ENCODE measurements at places on chromosomes 12 and 14.

DNA sequence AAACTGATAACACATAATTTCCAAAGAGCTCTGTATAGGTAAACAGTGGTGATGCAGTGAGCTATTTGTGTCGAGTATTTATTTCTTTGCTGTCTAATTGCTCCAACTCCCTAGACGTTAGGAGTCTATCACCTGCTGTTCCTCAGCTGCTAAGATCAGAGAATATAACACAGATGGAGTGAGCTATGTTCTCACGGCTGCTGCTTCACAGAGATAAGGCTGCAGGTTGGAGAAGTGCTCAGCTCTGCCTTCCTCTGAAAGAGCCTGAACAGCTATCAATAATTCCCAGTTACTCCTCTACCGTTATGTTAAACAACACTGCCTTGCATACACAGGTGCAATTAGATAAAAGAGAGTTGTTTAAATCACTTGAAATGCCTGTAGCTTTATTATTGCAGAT lies 103.2 kb upstream of the MDGA2 start:
- no peak for DNase-seq

- DNase-seq: no peak
Measured at GRCh38 chr12:119446459-119446858, 111.9 kb downstream of the CCDC60 start.

- peak; percentile 18 for DNase-seq
Measured at GRCh38 chr12:121467638-121468498, 68.0 kb downstream of the RNF34 start.

DNA sequence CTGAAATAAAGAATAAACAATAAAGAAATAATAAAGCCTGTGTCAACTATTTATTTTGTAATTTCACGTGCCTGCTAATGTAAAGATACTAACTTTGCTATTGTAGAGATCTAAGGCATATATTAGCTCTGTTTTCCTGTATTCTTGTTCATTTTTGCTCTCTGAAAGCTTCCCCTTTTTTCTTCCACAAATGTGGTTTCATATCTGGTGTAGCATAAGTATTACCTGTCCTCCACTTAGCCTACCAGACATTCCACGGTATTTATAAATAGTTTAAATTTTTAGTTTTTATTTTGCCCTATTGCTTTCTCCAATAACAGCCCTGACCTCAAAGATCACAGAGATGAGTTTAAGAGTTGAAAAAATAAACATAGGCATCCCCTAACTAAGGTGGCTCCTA lies 92.6 kb upstream of the ATP2B1 start:
- DNase-seq: no peak

GRCh38 chr14:76769636-76770292 lies 8.5 kb downstream of the VASH1 start:
- no peak for DNase-seq

- DNase-seq: peak; percentile 41
Measured at GRCh38 chr12:44774815-44775411, 101.2 kb downstream of the NELL2 start.

DNA sequence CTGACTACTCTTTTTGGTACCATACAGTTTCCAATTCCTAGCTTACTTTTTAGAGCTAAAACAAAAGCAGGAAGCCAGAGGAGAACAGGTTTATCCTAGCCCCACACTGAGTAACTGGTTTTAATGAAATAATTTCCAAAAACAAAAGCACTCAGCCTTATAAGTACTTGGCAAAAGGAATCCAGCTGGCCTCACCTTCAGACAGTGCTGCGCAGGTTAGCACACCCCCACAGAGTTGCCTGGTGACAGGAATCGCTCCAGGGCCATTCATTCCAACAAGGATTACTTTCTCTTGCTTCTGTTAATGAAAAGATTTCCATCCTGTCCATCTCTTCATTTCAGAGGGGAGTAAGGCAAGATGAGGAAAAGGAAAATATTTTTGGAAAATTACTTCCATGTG lies 84.6 kb downstream of the SCFD1 start:
- no peak for DNase-seq

DNA sequence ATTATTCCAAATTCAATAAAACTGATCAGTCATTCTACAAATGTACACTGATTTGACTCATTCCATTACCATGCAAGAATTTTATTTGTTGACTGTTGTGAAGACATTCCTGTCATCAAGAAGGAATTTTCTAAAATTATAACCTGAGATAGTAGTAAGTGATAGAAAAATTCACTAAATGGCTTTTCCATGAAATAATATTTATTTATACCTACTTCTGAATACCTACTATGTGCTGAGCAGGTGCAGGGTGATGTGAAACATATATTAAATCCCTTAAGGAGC lies 841.7 kb downstream of the NRXN3 start:
- DNase-seq: no peak

GRCh38 chr12:54420766-54421144 lies 1.7 kb upstream of the ITGA5 start:
- peak; percentile 60 for DNase-seq

- DNase-seq: no peak
Measured at GRCh38 chr14:93703941-93704340, 84.3 kb downstream of the PRIMA1 start.

DNA sequence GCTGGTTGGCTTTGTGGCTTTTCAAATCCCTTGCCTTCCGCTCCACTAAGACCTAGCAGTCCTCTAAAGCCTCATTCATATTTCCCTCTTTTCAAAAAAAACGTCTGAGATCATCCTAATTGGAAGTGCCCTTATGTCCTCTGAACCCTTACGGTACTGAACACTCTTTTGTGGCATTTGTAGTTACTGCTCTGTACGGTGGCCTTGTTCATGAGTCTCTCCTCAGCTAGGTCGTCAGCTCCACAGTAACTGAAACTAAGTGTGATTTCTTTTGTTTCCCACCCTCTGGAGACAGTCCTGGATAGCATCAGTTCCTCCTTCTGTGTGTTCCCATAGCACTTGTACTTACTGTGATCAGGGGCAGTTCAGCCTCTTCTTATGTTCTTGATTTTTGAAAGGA lies 49.7 kb downstream of the DAAM1 start:
- DNase-seq: no peak

DNA sequence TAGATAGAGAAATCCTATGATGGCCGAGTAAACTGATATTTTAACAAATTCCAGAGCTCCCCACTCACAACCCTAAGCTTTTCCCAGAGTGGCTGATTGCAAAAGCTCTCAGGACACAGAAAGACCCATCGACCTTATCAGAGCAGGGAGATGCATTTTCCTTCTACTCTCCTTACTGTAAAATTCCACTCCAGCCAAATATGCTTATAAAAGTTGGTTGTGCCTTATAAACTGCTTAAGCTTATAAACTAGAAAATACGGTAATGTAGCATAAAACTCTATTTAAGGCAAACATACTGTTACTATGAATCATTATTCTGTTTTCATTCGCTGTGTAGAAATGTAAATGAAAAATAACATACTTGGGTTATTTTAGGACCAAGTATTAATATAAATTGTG lies 41.6 kb upstream of the TRHDE start:
- no peak for DNase-seq

DNA sequence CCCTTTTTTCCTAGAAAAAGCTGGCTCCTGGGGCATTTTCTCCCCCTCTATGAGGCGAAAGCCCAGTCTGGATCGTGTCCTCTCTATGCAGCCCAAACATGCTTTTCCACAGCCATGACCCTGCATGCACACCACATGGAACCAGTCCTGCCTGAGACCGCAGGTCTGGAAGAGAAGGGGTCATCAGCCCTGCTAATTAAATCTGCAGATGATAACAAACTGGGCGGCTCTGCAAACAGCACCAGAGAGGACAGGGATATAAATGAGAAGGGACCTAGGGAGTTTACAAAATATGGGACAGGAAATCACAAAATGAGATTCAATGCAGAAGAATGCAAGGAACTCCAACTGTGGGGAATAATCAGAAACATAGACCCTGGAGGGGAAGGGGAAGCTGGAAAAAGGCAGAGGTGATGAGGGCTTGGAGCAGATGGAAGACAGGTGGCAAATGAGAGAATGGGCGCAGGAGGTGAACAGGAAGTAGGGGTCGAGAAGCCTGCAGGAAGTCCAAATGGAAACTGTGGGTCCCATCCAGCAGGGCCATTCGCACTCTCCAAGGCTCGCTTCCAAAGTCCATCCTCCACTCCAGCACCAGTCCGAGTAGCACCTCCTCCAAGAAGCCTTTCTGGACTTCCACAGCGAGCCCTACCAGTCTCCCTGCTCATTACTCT lies 76.3 kb downstream of the ANO2 start:
- peak; percentile 65 for DNase-seq

GRCh38 chr12:45988264-45988663 lies 2.1 kb downstream of the SCAF11 start:
- DNase-seq: no peak

DNA sequence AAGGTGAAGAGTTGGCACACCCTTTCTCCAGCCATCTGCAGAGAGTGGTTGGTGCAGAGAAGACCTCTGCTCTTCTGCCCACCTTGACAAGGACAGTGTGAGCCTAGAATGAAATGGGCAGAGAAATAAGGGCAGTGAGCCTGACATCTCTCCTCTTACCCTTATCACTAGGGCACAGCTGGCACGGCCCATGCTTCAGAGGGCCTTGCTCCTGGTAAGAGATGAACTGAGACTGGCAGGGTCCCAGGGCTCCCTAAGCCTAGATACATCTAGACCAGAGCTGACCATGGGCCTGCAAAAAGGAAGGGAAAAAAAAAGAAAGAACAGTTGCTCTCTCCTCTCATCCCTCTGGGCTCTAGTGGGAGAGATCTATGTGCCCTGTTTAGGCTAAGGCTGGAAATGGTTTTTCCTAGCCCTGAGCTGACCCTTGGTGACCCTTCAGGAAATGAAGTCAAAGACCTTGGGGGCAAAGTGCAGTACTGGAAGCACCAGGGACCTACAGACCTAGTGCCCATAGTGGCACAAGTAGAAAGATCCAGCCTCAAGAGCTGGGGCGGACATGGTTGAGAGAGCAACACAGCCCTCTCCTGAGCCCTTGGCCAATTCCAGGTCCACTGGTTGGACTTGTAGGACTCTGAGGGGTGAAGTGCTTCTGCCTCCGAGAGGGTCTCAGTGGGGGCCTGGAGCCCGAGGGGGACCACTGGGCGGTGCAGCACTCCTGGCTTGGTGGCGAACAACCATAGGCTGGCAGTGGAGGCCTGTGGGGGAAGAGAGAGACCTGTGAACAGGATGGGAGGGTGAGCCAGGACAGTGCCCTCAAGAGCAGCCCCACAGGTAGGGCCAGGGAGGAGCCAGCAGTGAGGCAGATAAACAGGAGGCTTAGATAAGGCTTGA lies 22.0 kb downstream of the PRPF40B start:
- DNase-seq: no peak

DNA sequence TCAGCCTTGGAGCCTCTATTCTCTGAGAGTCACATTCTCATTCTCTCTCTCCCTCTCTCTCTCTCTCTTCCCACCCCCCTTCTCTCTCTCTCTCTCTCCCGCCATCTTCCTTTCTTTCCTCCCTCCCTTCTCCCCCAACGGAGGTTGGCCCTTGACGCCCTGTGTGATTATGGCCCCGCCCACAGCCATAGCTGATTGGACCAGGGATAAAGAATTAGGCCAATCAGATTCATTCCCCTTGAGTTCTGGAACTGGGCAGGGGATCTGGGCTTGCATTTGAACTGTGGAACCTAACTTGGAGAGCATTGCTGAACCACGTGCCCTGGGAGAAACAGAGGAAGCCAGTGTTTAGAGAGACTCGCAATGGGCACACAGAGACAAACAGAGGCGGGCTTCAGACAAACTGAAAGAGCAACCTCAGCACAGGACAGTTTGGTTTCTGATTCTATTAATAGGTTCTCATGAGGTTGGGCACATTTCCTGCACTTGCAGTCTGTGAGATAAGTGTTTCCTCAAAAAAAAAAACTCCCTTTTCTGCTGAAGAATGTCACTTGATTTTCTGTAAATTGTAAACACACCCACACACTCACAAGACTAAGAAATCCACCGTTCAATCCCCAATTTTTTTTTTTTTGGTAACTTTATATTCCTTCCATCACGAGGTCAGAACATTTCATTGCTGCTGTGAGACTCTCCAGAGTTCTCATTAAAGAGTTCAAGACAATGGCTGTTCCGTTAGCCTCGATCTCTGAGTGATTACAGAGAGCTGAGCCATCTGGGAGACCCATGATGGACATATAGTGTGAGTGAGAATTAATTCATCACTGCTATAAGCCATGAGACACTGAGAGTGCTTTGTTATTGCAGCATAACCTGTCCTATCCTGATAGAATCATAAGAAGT lies 3.5 kb upstream of the P2RX7 start:
- peak; percentile 79 for DNase-seq

GRCh38 chr12:117646520-117646919 lies 285.1 kb upstream of the NOS1 start:
- DNase-seq: no peak

- DNase-seq: no peak
Measured at GRCh38 chr14:80977221-80977620, 21.8 kb downstream of the TSHR start.

DNA sequence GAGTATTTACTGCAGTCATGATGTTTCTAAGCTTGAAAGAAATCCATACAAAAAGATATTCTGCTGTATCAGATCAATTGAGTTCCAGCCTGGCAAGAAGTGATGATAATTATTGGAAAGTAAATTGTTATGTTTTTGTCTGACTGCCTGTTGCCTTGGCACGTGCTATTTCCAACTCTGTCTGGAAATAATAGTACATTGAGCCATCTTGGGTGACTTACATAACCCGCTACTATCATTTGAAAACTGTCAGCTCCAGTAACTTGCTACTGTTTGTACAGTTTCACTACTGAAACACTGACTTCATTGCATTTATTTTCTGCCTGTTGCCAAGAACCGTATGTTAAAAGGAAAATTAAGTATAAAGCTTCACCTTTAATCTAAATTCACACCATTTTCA lies 318.6 kb downstream of the ITPR2 start:
- DNase-seq: no peak

DNA sequence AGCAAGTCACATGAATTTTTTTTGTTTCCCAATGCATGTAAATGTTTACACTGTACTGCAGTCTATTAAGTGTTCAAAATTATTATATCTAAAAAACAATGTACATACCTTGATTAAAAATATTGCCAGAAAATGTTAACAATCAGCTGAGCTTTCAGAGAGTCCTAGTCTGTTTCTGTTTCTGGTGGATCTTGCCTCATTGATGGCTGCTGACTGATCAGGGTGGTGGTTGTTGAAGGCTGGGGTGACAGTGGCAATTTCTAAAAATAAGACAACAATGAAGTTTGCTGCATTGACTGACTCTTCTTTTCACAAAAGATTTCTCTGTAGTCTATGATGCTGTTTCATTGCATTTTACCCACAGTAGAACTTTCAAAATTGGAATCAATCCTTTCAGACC lies 16.6 kb upstream of the KLRD1 start:
- DNase-seq: no peak

All from endothelial cell of umbilical vein (primary cell).